ENCODE measurements at places on chromosomes 1 and 21.
A peak's percentile ranks its signal among the peaks of the same experiment; 100 is the strongest.

DNA sequence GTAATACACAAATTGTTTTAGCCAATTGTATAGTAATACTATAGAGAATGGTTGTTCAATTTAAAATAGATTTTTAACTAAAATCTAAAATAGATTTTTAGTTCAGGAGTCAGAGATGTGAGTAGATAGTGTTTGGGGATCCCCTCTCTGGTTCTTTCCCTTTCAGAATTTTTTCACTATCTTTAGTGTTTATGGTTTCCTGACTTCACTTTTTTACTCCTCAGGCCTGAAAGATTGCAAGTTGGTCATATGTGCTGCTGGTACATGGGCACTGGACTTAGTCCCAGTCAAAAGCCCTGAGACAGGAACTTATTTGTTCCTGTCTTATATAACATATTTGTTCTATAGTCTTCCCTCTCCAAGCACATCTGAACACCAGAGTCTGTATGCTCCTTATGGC, 96.8 kb upstream of the ATP1B1 start:
- DNase-seq: no peak

GRCh38 chr1:23497777-23498439, 13.9 kb upstream of the ASAP3 start:
- no peak for DNase-seq

DNA sequence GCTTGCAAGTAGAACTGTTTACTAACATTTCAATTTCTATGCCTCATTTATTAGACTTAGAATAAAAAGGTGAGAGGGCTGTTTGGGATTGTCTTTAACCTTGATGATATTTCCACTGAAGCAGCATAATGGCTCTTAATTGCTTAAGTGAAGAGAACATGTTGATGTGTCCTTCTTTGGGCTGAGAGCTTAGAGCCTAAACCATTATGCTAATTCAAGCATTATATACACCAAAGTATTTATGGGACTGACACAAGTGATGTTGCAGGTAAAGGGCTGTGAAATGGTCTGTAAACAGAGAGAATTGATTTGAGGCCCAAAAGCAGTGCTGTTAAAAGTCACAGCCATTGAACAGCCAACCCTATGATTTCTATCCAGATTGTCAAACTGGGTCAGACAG, 113.9 kb downstream of the ATG4C start:
- DNase-seq: no peak

DNA sequence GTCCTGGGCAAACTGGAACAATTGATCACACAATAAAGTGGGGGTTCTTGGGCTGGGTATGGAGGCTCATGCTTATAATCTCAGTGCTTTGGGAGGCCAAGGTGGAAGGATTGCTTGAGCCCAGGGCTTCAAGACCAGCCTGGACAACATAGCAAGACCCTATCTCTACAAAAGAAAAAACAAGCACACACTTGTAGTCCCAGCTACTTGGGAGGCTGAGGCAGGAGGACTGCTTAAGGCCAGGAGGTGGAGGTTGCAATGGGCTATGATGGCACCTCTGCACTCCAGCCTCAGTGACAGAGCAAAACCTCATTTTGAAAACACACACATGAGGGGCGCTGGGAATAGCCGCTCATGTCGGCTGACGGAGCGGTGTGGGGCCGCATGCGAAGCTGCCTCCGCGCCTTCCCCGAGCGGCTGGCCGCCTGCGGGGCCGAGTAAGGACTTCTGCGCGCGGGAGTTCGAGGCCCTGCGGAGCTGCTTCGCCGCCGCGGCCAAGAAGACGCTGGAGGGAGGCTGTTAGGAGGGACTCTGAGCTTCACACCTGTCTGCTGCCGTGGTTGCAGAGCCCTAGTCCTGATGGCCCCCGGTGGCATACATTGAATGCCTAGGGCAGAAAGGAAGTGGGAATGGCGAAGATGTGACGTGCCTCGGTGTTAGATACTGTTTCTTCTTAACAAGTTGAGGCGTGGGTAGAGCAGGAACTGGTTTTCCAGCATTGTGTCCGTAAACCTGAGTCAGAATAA, 59.5 kb downstream of the ACBD3 start:
- DNase-seq: no peak

GRCh38 chr21:16082038-16082816, 352.4 kb downstream of the USP25 start:
- no peak for DNase-seq

DNA sequence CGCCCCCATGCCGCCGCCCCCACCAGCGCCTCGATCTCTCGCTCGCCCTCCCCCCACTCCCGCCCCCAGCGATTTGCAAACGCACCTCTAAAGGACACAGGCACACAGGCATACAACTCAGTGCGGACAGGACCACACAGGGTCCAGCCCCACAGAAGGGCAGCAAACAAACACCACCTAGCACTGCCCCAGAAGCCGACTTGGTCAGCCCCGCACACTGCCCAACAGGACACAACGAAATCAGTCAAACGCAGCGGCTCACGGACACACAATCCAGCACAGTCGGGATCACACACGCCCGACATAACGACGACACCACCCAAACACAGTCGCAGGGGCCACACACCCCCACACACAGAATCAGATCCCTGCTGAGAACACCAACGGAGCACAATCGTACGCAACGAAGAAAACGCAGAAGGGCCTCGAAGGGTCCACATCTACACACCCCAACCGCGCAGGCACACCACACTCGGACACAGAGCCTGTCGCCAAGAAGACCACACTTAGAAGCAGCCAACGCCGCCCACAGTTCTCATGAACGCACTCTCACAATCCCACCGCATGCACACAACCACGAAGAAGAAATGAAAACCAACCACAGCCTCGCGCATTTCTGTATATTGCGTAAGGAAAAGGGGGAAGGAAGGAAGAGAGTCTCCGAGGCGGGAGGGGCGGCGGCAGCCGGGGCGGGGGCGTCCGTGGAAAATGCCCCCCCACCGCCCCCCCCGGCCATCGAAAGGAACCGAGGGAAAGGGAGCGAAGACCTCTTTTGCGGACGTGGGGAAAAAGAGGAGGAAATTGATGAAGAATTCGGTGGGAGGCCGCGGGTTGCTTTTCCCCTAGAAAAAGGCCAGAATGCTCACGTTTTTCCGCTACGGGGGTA, 481 bp downstream of the TAL1 start:
- peak; percentile 31 for DNase-seq

GRCh38 chr1:197342044-197342565, 74.1 kb downstream of the CRB1 start:
- DNase-seq: no peak

DNA sequence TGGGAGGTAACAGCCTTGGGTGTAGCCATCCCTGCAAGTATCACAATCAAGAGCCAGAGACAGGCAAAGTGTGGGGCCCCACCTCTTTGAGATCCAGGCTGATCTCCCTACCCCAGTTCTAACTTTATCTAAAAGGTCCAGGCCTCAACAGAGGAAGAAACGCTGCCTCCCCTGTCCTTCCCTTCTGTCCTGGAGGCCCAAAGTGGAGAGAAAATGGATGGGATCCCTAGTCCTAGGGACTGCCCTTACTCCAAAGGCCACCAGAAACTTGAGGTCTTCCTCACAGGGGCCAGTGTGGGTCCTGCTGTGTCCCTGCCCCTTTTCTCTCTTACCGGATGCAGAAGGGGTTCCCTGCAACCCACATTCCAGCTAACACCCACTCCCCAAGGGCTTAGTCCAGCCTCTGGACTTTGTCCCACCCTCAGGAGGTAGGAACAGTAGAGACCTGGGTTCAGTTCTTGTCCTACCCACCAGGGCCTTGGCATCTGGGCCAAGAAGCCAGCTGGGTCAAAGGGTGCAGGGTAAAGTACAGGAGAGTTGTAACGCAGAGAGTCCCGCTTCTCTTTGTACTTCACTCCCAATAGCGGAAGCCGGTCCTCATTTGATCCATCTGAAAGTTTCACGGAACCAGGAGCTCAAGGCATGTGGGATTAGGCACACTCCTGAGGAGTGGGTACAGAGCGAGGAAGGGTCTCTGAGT, 1.9 kb downstream of the HDGF start:
- DNase-seq: no peak

GRCh38 chr21:32406405-32406804, 6.1 kb upstream of the EVA1C start:
- no peak for DNase-seq

- no peak for DNase-seq
Measured at GRCh38 chr1:18414321-18414720, 66.4 kb upstream of the KLHDC7A start.

GRCh38 chr21:35900539-35900938, 159.8 kb downstream of the SETD4 start:
- DNase-seq: no peak

DNA sequence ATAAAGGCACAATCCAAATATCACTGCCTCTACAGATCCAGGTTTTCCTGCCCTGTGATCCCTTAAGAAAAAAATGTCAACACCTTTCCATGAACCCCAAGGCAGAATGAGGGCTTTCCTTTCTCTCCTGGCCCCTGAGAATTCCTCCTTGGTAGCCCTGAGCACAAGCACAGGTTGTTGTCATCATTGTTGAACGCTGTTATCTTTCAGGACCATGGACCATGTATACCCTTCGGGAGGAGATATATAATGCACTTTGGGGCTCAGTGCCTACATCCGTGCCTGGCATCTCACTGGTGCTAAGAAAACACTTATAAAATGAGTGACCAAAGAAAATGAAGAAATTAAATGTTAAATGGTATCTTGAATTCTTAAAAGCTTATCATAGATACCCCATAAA, 296.2 kb downstream of the SETD4 start:
- DNase-seq: no peak

- DNase-seq: no peak
Measured at GRCh38 chr1:162670928-162671663, 38.8 kb downstream of the DDR2 start.

DNA sequence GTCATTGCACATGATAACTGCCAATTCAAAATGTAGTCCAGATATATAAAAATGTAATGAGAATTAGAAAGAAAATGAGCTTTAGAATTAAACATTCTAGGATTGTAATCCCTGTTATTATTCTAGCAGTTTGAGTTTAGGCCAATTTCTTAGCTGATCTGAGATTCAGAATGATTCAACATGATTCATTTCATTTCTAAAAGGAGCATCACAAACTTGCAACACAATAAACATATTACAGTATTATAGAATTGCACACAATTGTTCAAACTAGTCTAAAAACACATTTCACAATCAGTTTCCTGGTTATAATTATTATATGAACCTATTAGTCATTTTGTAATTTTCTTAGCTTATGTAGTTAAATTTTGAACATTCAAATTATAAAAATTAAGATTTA, 43.3 kb upstream of the TSHB start:
- DNase-seq: no peak

- no peak for DNase-seq
Measured at GRCh38 chr1:151036356-151036755, at the start of gene BNIPL. Gene BNIPL, plus strand, starts transcription at chr1:151036586. Its CDS starts 140 bp downstream, at chr1:151036726.

DNA sequence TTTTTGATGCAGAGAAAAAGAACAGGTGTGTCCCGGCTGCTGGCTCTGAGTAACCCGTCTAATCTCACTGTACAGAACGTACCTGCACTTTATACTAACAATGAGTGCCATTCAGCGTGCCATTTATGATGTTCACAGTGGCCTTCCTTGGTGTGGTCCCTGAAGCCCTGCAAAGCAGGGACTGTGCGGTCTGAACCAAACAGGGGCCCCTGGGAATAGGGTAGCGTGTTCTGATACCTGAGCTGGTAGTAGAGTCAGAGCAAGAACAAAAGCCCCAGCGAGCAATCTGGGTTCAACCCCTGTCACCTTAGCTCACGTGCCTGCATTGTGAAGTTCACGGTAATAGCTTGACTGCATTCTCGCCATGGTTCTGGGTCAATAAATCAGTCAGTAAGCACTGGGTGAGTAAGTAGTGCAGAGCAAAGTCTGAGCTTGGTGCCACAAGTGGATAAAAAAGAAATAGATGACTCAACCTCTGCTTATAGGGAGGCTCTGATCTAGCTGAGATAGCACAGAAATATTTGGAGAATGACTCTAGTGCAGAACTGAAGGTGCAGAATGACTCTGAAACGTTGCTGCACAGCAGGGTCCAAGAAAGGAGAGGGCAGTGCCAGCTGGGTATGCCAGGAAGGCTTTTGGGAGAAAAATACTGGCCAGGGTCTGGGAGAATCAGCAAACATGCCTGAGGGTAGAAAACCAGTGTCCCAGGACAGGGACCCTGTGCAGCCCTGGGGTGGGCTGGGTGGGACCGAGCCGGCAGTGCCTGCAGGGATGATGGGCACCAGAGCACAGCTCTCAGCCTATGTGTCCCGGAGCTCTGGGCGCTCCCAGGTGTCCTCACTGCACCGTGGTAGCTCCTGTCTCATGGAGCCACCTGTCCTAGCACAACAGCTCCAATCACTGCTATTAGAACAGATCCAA, 125.9 kb downstream of the RHOU start:
- DNase-seq: no peak

DNA sequence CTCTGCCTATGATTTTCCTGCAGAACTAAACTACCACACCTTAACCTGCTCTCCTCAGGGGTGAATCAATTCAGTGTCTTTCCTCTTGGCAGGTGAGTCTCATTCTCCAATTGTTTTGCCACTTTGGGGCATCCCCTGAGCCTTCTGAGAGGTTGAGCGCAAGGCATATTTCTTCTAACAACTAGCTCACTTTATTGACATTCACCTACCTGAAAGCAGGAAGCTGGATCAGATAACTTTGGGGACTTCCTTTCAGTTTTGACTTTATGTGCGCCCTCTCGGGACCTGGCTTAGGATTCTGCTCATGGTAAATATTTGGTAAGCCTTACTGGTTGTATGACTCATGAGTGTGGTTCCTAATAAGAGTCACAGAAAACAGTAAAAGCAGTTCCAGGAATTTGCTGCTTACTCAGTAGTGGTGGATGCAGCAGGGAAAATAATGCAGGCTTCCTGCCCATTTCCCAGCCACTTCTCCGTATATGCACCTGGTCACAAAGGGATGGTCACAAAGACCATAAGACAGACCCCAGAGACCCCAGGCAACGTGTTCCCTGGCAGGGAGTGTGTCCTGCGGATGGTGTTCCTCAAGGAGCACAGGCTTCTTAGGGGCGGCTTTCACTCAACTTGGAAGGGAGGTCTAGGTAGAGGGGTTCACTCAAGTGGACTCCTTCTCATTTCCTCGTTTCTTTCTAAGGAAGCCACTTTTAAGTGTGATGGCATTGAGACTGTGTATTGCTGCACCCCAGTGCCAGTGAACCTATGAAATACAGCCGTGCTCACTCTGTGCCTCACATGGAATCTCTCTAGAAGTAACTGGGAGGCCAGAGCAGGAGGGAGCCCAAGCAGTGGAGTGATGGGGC, 22.0 kb upstream of the BATF3 start:
- DNase-seq: no peak

DNA sequence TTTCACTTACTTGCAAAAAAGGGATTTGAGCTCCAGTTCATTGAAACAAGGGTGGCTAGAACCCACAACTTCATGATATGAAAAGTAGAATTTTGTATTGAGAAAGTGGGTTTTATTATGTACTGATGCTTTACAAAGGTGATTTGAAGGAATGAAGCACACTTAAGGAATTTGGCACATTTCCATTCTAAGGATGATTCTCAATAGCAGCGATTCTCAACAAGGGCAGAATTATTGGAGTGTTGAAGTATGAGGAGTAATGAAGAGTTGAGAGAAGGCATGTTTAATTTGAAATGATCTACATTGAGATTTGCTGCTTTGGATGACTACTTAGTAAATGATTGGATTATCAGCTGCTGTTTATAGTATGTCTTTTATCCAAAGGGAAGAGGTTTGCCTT, 54.7 kb downstream of the FNBP1L start:
- DNase-seq: no peak

All from CD4-positive, alpha-beta T cell treated with Interferon gamma for 1 hour (primary cell).